ENCODE measurements at places on chromosomes 11 and 22.

- H3K27me3 ChIP-seq, result no peaks in the 10 kb centered on the region
- no peak overlapping the region for H3K4me3 ChIP-seq
- no peaks in the 10 kb centered on the region for H3K4me1 ChIP-seq
- H3K36me3 ChIP-seq, result no peaks in the 10 kb centered on the region
- no peak for DNase-seq
Observed at GRCh38 chr11:131864228-131864627, 493.8 kb downstream of the NTM start.

GRCh38 chr11:31240340-31240904 is 129.1 kb downstream of the DCDC1 start:
- no peaks in the 10 kb centered on the region for H3K4me1 ChIP-seq
- no peak overlapping the region for H3K4me3 ChIP-seq
- H3K36me3 ChIP-seq, result no peaks in the 10 kb centered on the region
- H3K27ac ChIP-seq, result no peak overlapping the region
- no peaks in the 10 kb centered on the region for H3K27me3 ChIP-seq

DNA sequence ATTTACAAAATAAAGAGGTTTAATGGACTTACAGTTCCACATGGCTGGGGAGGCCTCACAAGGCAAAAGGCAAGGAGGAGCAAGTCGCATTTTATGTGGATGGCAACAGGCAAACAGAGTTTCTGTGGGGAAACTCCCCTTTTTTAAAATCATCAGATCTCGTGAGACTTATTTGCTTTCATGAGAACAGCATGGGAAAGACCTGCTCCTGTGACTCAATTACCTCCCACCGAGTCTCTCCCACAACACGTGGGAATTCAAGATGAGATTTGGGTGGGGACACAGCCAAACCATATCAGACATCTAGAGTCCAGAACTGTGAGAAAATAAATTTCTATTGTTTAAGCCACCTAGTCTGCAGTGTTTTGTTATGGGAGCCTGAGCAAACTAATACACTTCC is 80.8 kb downstream of the ME3 start:
- H3K4me1 ChIP-seq, result peaks cover 2% of the 10 kb centered on the region
- DNase-seq, result no peak
- H3K4me3 ChIP-seq, result no peak overlapping the region
- no peak overlapping the region for H3K27ac ChIP-seq
- H3K36me3 ChIP-seq, result no peaks in the 10 kb centered on the region
- H3K27me3 ChIP-seq, result no peaks in the 10 kb centered on the region

- H3K36me3 ChIP-seq, result no peaks in the 10 kb centered on the region
- no peak overlapping the region for H3K27ac ChIP-seq
- H3K4me1 ChIP-seq, result peaks cover 4% of the 10 kb centered on the region
- no peaks in the 10 kb centered on the region for H3K27me3 ChIP-seq
- H3K4me3 ChIP-seq, result no peak overlapping the region
- no peak for DNase-seq
Observed at GRCh38 chr11:30509364-30509763, 76.8 kb downstream of the MPPED2 start.

DNA sequence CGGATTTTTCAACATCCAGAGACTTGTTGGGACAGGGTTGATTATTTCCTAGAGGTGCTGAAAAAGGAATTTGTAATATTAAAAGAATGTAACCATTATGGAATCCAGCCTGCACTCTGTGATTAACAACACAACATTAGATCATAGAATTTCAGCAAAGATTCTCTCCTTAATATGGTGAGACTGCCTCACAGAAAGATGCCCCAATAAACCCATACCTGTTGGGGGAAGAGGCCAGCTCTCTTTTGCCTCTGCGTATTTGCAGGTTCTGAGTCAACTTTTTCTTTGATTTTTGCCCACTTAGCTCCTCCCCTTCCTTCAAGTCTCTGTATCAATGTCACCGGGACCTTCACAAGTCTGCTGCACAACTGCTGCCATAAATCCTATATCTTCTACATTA is 12.4 kb upstream of the MTMR3 start:
- H3K36me3 ChIP-seq, result no peaks in the 10 kb centered on the region
- no peak overlapping the region for H3K27ac ChIP-seq
- DNase-seq, result no peak
- H3K27me3 ChIP-seq, result no peaks in the 10 kb centered on the region
- no peak overlapping the region for H3K4me3 ChIP-seq
- no peaks in the 10 kb centered on the region for H3K4me1 ChIP-seq

GRCh38 chr11:64216879-64217278 is 9.1 kb downstream of the TRPT1 start:
- H3K4me3 ChIP-seq, result no peak overlapping the region
- no peaks in the 10 kb centered on the region for H3K27me3 ChIP-seq
- no peaks in the 10 kb centered on the region for H3K4me1 ChIP-seq
- H3K27ac ChIP-seq, result no peak overlapping the region

DNA sequence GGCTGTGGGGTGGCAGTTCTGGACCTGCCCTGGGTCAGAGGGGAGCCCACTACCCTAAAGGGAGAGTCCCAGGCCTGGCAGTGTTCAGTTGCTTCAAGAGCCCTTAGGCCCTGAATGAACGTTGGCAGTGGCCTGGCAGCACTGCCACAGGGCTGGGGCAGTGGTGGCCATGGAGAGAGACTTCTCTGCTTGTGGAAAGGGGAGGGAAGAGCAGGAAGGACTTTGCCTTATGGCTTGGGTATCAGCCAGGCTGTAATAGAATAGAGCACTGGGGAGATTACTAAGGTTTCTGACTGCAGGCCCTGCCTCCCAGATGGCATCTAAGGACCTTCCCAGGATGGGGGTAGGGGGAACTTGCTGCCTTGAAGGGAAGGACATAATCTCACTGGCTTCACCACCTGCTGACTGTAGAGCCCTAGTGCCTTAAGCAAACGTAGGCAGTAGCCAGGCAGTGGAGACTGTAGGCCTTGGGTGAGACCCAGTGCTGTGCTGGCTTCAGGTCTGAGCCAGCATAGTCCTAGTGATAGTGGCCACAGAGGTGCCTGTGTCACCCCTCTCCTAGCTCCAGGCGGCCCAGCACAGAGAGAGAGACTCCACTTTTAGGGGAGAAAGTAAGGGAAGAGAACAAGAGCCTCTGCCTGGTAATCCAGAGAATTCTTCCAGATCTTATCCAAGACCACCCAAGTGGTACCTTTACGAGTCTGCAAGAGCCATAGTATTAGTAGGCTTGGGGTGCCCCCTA is 27.6 kb downstream of the PLA2G6 start:
- no peaks in the 10 kb centered on the region for H3K36me3 ChIP-seq
- H3K27me3 ChIP-seq, result no peaks in the 10 kb centered on the region
- H3K4me3 ChIP-seq, result no peak overlapping the region
- H3K27ac ChIP-seq, result no peak overlapping the region
- no peak for DNase-seq

- H3K27me3 ChIP-seq, result no peaks in the 10 kb centered on the region
- H3K27ac ChIP-seq, result no peak within 1 kb of the TSS
- peak; percentile 60 for DNase-seq
- no peak within 1 kb of the TSS for H3K4me3 ChIP-seq
Observed at GRCh38 chr22:21632237-21632895, at the start of gene CCDC116. Gene CCDC116 (plus strand): TSS chr22:21632760. CDS start chr22:21633182, 422 bp downstream.

DNA sequence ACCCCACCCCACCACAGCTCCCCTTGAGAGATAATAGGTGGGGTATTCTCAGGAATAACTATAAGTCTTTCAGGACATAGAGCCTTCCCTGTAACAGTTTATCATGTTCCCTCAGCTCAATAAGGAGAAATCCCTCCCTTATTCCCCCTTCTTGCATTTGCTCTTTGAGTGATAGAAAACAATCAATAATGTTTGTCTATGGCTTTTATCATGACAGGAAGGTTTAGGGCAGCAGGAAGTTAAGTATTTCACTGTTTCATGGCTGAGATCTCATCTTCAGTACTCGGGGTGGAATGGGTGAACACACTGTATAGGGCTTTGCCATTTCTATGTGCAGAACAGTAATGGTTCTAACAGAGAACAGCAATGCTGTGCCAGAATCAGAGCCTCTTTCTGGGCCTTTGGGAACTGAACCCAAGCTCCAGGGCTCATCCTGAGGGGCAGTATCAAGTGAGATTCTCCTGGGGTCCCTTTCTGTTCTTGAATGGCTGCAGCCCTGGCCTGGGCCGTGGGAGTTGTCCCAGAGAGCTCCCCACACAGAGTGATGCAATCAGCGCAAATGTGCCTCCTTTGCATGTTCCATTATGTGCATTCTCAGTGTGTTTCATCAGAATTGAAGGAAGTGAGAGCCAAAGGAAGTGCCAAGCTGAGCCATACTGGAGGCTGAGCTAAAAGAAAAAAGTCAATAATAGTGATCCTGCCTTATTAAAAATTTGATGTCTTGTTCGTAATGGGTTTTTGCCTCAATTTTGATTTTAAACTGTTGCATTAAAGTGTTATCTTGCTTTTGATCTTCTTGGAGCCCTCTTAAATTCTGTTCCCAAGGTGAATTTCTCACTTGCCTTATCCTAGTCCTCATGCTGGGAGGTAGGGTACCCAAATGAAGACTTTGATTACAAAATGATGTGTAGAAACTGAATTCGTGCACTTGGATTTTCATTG is 2.9 kb upstream of the CYP2R1 start:
- no peak overlapping the region for H3K27ac ChIP-seq
- H3K27me3 ChIP-seq, result no peaks in the 10 kb centered on the region
- DNase-seq, result peak; percentile 72
- H3K4me3 ChIP-seq, result no peak overlapping the region
- H3K4me1 ChIP-seq, result no peaks in the 10 kb centered on the region

- H3K4me1 ChIP-seq, result no peaks in the 10 kb centered on the region
- no peak overlapping the region for H3K27ac ChIP-seq
- H3K27me3 ChIP-seq, result no peaks in the 10 kb centered on the region
- H3K4me3 ChIP-seq, result no peak overlapping the region
- no peak for DNase-seq
- no peaks in the 10 kb centered on the region for H3K36me3 ChIP-seq
Observed at GRCh38 chr11:46309814-46310259, 32.4 kb downstream of the CREB3L1 start.

- no peak overlapping the region for H3K4me3 ChIP-seq
- H3K27me3 ChIP-seq, result no peaks in the 10 kb centered on the region
- no peaks in the 10 kb centered on the region for H3K4me1 ChIP-seq
- no peaks in the 10 kb centered on the region for H3K36me3 ChIP-seq
Observed at GRCh38 chr11:119789766-119790407, 60.9 kb upstream of the NECTIN1 start.

DNA sequence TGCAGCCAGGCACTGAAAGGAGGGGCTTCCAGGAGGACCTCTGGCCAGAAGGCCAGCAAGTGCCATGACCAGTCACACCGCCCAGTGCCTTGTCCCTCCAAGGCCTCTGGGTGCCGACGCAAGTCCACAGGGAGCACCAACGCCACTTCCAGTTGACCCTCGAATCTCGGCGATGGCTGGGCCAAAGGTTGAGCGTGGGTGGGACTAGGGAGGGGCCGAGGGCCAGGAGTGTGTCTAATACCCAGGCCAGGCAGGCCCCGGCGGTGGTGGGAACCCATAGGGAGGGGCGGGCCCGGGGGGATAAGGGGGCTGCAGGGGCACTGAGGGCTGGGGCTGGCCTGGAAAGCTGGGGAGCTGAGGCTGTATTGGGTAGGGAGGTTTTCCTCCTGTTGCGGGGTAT is 29.3 kb downstream of the CD5 start:
- no peaks in the 10 kb centered on the region for H3K36me3 ChIP-seq
- no peaks in the 10 kb centered on the region for H3K4me1 ChIP-seq
- no peak overlapping the region for H3K4me3 ChIP-seq
- no peak overlapping the region for H3K27ac ChIP-seq
- no peak for DNase-seq
- H3K27me3 ChIP-seq, result no peaks in the 10 kb centered on the region

DNA sequence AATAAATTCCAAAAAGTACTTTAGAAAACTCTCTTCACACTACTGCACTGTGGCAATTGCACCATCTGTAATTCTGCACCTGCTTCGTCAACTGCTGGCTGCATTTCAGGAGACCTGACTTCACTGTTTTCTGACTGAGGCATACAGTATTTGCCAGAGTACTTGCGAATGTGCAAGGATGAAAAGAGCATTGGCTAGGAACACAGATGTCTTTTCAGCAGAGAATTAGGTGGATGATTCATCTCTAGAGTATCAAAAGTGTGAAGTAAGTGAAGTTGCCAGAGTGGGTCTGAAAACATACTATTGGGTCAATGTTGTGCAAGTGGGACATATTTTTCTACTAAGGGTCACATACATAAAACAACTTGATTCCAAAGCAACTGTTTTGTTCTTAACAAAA is 427.5 kb upstream of the CCDC90B start:
- H3K36me3 ChIP-seq, result no peaks in the 10 kb centered on the region
- H3K4me3 ChIP-seq, result no peak overlapping the region
- H3K27me3 ChIP-seq, result no peaks in the 10 kb centered on the region
- H3K4me1 ChIP-seq, result no peaks in the 10 kb centered on the region
- no peak for DNase-seq

- no peak overlapping the region for H3K27ac ChIP-seq
- no peaks in the 10 kb centered on the region for H3K27me3 ChIP-seq
- H3K4me1 ChIP-seq, result no peaks in the 10 kb centered on the region
- H3K36me3 ChIP-seq, result no peaks in the 10 kb centered on the region
Observed at GRCh38 chr22:37126882-37127281, 17.4 kb upstream of the TMPRSS6 start.

DNA sequence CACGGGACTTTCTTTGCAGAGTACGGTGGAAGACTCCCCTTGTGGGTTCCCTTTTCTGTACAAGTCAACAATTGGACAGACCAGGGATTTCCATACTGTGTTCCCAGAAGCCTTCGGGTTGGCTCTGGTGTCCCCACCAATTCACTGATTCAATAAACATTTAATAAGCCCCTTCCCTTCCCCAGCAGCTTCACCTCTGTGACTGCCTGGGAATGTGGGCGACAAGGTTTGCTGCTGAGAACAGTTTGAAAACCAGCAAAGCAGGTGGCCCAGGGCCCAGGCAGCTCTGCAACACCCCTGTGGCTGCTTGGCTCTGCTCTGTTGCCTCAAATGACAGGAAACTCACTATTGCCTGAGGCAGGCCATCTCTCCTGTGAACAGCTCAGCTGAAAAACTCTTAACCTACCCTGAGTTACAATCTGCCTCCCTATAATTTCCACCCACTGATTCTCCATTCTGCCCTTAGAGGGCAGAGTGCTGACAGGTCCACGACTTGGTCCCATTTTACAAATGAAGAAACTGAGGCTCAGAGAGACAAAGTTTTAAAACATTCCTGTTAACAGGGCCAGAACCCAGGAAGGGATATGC is 10.4 kb downstream of the ADORA2A start:
- no peak for DNase-seq
- H3K36me3 ChIP-seq, result no peaks in the 10 kb centered on the region
- no peaks in the 10 kb centered on the region for H3K27me3 ChIP-seq
- no peak overlapping the region for H3K27ac ChIP-seq
- H3K4me3 ChIP-seq, result no peak overlapping the region
- no peaks in the 10 kb centered on the region for H3K4me1 ChIP-seq

DNA sequence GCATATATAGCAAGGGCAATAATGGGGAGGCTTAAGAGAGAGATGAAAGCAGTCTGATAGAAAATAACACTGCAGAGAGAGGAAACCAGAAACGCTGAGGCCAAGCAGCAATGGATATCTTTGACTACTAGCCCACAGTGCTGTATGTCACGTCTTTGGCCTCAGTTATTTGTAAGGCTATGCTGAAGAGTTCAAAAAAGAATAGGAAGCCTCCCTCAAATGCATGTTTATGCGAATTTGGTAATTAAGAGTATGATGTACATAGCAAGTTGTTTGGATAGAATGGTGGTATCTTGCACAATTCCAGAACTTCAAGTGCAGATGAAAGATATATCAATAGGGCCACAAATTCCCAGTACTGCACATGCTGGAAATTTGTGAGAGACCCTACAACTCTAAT is 89.2 kb downstream of the MPPED2 start:
- no peaks in the 10 kb centered on the region for H3K27me3 ChIP-seq
- no peak for DNase-seq
- no peak overlapping the region for H3K27ac ChIP-seq
- no peaks in the 10 kb centered on the region for H3K4me1 ChIP-seq
- H3K4me3 ChIP-seq, result no peak overlapping the region
- no peaks in the 10 kb centered on the region for H3K36me3 ChIP-seq

- no peak for DNase-seq
- H3K36me3 ChIP-seq, result no peaks in the 10 kb centered on the region
- no peak overlapping the region for H3K27ac ChIP-seq
- no peaks in the 10 kb centered on the region for H3K4me1 ChIP-seq
- H3K27me3 ChIP-seq, result no peaks in the 10 kb centered on the region
Observed at GRCh38 chr22:25663654-25664053, 78.3 kb upstream of the MYO18B start.

Data from aorta (tissue), 5 donors.